ENCODE measurements at places on chromosomes 4 and X.

DNA sequence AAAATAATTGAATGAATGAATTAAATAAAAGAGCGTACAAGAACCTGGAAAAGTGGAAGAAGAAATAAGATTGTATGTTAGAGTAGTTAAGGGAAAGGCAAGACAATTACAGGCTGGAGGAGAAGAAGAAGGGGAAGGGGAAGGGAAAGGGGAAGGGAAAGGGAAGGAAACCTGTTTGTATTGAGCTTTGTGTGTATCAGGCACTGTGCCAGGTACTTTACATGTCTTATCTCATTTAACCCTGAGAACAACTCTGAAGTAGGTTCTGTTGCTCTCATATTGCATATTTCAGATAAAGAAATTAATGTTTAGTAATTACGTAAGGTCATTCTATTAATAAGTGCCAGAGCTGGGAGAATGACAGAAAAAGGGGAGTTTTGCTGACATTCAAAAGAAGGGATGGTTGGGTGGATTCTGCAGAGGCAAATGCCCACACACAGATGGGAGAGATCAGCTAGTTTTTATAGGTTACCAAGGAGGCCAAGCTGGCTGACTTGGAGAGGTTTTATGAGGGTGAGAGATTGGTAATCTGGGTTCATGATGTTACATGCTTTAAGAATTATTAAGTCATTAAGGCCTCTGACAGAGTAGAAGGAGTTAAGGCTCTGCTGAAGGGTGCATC, 92.3 kb upstream of the LCORL start:
- no peak for DNase-seq

DNA sequence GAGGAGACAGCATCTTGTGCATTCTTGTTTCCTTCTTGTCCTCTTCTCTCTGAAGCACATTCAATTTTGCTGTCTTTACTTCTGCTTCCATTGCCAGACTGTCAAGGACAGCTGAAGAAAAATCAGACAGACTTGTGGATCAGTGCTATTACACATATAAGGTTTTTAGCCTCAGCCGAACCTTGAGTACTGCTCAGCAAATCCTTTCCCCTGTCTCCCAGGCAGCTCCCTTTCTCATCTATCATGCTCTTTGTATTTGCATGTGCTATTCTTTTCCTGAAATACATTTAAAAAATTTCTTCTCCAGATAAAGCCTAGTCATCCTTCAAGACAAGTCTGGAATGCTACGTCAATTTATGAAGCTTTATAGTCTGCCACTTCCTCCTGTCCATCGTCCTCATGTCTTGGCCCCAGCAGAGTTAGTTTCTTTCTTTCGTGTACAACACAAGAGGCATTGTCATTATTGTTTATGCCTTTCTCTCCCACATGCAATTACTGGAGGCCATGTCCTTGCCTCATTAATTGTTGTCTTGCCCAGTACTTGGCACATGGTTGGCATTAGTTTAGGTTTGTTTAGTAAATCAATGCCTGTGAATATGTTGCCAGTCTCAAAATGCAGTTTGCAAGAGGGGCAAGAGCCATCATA, 45.1 kb downstream of the ADGRL3 start:
- DNase-seq, result no peak

GRCh38 chr4:180811556-180811955, 1431.6 kb upstream of the TENM3 start:
- DNase-seq, result no peak

DNA sequence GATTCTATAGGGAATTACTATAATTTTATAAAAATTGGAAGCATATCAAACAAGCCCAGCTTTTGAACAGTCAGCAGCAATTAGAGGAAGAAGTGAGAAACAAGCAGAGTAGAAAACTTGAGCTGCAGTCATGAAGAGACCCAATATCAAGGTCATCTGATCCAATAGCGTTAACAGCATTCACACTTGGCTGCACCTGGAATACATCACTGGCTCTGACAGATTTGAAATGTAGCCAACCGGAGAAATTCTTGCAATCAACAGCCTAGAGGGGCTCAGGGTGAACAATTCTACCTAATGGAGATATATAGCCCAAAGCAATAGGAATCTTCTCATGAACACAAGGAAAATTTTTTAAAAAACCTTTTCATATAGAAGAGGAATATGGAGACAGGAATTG, 13.6 kb downstream of the DDX53 start:
- DNase-seq, result no peak

DNA sequence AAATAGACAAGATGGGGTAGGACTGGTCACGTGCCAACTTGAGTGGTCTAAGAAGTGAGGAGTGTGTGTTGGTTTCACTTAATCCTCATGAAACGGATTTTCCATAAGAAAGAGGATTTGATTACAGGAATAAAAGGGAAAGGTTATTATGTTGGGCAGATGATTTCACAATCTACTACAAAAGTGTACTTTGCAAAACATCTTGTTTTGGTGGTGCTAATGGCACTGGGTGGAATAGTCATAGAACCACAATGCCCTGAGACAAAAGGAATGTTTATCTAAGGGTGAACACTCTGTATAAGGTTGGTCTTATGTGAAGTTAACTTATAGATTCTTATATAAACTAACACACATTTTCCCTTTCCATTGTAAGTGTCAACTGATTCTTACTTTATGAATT, 45.6 kb downstream of the GLUD2 start:
- DNase-seq, result no peak

All from GM06990 (cell line).